ENCODE measurements at places on chromosomes 2 and 18.

- no peak for DNase-seq
These were observed 45.0 kb downstream of the WDR75 start for GRCh38 chr2:189486237-189486770.

- DNase-seq, result no peak
These were observed 100.9 kb downstream of the MBP start for GRCh38 chr18:77031662-77032061.

- DNase-seq, result peak; percentile 24
These were observed 35.5 kb upstream of the SLC35F5 start for GRCh38 chr2:113791697-113792590.

GRCh38 chr2:13819896-13820295 is 812.6 kb upstream of the LRATD1 start:
- DNase-seq, result no peak

- no peak for DNase-seq
These were observed 132.8 kb downstream of the ARHGAP15 start for GRCh38 chr2:143261986-143262385.

GRCh38 chr2:237525559-237526157 is 38.6 kb downstream of the MLPH start:
- DNase-seq, result no peak

DNA sequence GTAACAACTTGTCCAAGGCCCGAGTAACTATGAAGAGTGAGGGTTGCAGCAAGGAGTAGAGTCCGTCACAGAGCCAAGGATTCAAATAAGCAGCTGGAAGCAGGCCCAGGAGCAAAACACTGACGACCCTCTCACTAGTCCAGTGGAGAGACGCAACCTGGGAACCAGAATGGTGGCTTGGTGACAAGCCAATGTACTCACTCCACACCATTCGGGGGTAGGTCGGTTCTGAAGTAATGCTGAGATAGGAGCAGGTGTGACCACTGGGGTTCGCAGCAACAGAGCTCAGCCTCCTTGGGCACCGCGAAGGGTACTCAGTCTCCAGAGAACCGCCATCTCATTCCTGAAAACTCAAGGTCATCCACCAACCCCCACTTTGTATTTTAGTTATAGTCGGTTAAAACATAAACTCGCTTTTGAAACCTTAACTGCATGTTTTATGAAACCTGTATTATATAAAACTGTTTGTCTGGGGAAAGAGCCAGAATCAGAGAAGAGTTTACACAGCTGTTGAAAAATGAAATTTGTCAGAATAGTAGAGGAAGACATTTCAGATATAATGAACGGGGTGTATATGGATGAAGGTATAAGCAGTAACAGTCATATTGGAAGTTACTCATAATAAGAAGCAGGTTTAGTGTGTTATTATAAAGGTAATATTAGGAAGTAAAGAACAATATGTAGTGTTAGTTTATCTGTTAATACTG is 8.6 kb downstream of the ANKRD62 start:
- DNase-seq, result no peak

DNA sequence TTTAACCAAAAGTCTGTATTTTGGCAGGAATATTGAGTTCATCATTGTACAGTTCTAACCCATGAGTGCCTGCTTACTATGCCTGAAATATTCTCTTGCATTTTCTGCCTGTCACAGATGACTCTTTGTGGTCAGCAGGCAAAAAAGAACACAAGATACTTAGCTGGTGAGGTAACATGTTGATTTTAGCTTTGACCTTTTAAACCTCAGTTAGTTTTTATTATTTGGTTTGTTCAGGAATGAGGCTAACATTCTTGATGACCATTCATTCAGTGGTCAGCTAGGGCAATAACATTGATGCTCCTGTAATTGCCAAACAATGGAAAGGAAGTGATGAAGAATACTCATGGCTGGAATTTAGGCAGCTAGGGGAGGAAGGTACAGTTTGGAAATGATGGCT is 491.2 kb downstream of the PIK3C3 start:
- no peak for DNase-seq

- no peak for DNase-seq
These were observed 62.2 kb downstream of the KCNE4 start for GRCh38 chr2:223114170-223114569.

DNA sequence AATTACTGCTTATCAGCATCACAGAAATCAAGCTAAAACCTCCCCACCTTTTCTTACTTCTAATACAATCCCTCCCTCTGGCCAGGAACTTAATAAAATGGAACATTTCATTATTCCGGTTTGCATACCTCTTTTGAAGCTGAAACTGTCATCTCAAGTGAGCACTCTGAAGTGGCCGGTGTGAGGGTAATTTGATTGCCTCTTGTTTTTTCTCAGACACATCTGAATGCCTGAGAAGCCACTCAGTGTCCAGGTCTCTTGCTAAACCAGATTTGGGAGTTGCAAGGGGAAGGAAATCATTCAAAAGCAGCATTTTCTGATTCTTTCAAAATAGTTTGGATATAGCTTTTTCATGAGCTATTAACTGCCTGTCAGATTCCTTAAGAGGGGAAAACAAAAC is 190.3 kb downstream of the C1D start:
- DNase-seq, result no peak

DNA sequence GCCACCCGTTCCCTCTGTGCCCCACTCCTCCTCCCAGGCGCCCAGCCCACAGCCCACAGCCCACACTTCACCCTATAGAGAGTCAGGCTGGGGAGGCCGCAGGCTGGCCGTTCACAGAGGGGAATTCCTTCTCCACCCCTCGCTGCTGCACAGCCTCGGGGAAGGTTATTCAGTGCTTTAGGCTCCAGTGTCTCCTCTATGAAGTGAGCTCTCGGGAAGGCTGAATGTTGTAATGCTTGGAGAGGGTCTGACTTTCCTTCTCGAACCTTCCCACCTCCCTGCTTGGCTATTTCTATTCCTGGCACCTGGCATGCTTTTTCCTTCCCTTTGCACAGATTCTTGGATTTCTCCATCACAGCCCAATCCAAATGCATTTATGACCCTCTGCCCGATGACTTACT is 62.5 kb upstream of the SMAD7 start:
- DNase-seq, result no peak

GRCh38 chr2:229486673-229487072 is 215.6 kb upstream of the PID1 start:
- no peak for DNase-seq

DNA sequence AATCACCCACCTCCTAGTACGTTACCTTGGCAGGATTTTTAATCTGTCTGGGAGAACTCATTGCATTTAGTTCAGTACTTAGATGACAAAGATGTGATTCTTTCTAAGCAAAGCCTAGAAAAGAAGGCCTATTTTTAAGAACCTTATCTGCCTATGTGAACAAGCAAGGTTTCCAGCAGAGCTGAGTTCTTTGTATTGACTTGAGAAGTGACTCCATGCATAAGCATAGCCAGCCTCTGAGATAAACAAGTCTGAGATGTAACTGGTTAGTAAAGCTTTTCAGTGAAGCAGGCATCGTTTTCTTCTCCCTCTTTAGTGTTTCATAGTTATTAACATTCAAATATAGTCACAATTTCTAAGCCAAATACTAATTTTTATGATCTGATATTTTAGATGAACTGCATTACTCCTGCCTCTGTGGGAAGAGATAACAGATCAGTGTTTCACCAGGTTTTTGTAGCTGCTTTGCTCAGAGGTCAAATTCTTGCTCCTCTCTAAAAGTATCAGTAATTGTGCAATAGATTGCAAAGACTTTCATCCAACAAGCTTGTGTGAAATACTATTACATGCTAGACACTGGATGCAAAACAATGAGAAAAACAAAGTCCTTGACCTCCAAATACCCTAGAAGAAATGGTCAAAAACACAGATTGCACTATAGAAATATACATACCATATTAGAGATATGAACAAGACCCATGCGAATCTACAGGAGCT is 107.8 kb downstream of the MBD2 start:
- DNase-seq, result no peak

- DNase-seq, result no peak
These were observed 8.7 kb upstream of the WIPF1 start for GRCh38 chr2:174606336-174606735.

DNA sequence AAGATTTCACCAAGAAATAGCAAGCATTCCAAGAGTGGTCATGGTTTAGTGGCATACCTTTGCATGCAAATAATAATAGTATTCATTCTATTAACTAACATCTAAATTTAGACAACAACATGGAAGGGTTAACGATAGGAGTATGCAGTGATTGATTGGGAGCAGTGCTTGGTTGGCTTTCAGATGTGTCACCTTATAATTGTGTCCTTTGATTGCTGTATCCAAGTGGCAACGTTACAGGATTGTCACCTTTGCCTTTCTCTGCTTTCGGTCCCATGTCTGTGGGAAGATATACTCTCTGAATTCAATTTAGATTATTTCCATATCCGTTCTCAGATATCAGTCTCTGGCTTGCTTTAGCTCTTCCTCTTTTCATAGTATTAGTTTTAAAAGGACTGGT is 152.8 kb upstream of the MAP3K20 start:
- no peak for DNase-seq

- DNase-seq, result no peak
These were observed 10.0 kb downstream of the SLC4A5 start for GRCh38 chr2:74333175-74333574.

Data from amniotic stem cell (primary cell).